Activated gamma-delta T cell (primary cell): ENCODE measurements at places on chromosomes 12 and 14.

DNA sequence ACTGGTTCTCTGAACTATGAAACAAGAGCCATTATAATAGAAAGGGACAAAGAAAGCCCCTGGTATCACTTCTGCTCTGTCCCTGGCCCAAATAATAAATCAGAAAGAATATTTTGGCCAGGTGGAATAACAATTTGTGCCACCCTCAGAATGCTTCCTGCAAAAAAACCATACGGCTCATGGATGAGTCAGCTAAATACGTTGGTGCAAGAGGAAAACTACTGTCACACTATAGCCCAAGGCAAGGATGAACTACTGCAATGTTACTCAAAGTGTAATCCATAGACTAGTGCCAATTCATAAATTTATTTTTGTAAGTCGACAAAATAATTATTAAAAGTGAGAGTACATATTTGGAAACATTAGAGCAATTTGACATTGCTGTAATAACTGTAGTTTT is 68.2 kb downstream of the ANKS1B start:
- no peak for DNase-seq

DNA sequence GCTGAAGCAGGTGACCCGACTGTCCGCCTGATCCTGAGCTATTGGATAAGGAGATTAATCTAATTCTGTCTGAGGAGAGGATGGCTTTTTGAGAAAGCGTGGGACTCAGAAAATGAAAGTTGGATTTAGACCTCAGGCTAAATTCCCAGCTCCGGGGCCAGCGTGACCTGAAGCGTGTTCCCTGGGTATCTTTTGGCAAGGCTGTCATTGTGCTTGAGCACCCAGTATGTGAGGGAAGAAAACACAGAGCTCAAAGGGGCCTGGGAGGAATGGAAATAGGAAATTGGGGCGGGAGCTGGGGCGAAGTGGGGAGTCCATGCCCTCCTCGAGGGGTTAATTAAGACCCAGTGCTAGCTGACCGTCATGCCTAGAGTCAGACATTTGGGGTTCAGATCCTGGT is 17.5 kb upstream of the CCDC63 start:
- no peak for DNase-seq

GRCh38 chr12:110234755-110235154 is 46.3 kb upstream of the ATP2A2 start:
- DNase-seq, result no peak

DNA sequence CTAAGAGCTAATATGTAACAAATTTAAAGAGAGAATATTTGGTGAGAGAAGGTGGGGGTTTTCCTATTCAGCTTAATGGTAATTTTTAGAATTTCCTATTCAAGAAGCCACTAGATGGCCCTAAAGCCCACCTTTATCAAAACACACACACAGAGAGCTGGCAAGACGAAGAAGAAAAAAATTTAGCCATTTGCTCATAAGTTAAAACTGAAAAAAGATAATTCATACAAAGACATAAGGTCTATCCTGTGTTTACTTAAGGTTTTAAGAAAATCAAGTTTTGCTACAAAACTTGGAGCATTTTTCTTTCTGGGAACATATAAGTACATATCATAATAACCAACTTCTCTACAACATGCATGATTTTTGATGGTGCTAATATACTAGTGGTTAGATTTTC is 46.8 kb upstream of the PCED1B start:
- DNase-seq, result no peak

GRCh38 chr12:122862872-122863701 is 27.8 kb downstream of the HIP1R start:
- no peak for DNase-seq

DNA sequence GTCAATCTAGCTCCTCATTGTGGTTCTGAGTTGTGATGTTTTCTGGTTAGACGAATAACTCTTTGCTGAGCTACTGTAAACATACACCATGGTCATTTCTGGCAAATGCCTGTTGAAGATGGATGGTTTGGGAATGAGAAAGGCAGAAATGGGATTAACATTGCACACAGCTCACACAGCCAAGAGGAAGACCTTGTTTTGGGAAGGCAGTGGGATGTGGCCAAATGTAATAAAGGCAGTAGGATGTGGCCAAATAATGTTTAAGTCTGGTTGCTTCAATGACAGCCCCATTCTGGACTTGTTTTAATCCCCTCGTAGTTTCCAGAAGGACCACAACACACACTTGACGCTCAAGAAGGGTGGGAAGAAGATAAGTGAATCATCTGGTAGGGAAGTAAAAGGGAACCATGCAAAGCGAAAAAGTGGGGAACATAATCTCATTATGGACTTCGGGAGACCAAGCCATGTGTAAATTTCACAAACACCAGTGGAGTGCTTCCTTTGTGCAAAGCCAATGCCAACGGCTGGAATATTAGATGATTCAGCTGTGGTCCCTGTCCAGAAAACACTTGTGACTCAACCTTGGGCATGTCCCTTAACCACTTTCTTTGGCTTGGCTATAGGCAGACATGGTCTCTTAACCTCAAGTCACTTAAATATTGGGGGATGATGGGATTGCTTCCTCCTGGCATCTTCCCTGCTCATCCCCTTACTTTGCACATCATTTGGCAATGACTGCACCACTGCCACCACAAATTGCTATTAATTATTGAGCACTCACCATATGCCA is 284.4 kb upstream of the CRY1 start:
- DNase-seq, result no peak

DNA sequence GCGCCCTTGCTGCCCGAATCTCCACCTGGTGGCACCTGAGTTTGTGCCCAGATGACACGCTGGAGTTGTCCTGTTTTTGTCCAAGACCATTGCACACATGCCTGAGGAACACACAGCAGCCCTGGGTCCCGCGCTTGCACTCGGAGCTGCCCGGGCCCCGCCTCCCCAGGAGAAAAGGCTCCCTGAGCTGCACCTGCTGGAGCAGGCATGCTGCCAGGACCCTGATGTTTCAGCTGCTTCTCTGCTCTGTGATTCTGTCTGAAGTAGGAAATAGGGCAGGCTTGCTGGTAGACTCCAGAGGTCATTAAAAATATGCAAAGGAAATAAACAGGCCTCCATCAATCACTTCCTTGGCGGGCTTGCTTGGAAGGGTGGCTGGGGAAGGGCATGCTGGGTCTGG is 271.6 kb downstream of the CACNA1C start:
- DNase-seq, result no peak

DNA sequence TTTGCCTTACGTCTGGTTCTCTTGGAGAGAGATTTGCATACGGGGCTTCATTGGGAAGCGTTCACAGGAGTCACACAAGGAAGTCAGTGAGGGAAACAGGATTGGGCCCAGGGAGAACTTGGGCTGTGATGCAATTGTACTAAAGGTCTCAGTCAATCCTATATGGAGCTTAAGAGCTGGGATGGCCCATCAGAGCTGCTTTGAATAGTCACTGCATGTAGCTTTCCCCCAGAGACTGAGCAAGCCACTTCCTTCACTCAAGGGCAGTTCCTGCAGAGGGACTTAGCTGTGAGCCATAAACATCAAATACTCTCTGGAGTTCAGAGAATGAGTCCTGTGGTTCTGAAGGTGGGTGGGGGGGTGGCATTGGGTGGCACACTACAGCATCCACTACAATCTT is 605.4 kb downstream of the MED13L start:
- no peak for DNase-seq

DNA sequence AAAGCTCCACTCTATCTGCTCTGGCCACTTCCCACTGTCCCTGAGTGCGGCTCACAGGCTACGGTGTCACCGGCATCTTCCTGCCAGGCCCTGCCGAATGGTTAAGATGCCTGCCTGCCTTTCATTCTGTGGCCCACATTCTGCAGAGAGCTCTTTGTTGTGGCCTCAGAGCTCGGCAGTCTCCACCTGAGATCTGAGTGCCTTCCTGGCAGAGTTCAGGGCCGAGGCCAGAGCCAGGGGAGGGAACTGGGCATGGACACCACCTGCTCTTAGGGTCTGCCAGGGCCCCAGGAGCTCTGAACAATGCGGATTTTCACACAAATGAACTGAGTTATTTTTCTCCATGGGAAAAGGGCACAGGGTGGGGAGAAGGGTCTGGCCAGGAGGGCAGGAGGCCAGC is 127.2 kb downstream of the RBM19 start:
- DNase-seq, result no peak

DNA sequence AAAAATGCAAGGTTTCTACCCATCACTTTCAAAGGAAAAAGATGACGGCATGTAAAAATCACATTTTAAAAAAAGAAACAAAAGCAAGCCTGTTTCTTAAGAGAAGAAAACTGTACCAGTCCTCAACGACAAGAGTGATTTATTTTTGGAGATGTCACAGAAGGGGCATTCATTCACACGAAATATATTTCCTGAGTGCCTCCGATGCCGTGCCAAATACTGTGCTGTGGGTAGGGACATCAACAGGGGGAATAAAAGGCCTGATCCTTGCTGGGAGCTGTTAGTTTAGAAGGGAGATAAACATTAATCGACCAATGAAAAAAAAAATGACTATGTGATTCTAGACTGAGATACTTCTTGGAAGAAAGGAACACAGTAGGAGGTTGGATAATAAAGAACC is 297.5 kb upstream of the SOX5 start:
- no peak for DNase-seq

DNA sequence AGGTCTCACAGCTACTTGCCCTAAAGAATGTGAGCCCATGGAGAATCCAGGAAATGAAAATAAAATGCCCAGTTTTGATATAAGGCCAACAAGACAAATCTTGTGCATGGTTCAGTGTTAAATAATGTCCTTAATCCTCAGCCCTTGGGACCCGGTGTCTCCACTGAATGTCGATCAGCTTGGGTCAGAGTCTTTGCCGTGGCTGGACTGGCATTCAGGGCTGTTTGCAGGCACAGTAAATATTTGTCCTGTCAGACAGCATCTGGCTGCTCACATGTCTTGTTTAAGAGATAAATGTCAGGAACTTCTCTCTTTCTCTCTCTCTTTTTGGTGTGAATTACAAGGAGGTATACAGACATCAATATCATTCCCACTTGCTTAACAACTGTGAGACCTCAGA is 452.5 kb downstream of the FUT8 start:
- no peak for DNase-seq

- no peak for DNase-seq
Measured at GRCh38 chr12:20572451-20572850, 122.7 kb upstream of the SLCO1C1 start.

DNA sequence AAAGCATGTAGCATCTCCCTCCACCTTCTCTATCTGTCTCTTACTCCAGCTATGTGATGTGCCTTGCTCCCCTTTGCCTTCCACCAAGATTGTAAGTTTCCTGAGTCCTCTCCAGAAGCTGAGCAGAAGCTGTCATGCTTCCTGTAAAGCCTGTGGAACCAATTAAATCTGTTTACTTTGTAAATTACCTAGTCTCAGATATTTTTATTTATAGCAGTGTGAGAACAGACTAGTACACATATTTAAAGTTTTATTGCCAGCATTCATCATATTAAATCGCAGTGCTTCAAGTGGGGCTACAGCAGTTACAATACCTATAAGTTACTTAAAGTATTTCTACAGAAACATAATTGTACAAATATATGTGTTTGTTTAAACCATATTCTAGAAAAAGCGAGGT is 973.1 kb downstream of the SLC16A7 start:
- no peak for DNase-seq

- DNase-seq, result no peak
Measured at GRCh38 chr14:91744068-91744480, 12.2 kb upstream of the CATSPERB start.

- DNase-seq, result no peak
Measured at GRCh38 chr12:80269803-80270552, 170.6 kb downstream of the OTOGL start.

- DNase-seq, result no peak
Measured at GRCh38 chr12:98149270-98149669, 366.1 kb upstream of the TMPO start.

GRCh38 chr12:56477521-56478225 is 9.3 kb downstream of the SPRYD4 start:
- DNase-seq, result no peak

DNA sequence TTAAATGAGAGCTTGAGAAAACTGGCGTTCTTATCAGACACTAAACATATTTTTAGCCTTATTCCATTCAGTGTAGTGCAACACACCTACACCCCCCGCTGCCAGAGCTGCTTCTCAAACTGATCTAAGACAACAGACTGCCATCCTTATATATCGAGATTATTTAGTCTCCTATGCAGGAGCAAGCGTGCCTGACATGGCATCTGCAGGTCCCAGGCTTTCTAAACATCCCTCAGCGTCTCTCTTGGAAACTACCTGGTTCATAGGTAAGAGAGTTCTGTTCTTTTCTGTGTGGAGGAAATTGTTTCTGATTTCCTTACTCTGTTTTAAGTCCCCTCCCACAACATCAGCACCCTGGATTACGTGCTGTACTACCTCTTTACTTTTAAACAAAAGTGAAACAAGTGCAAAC is 117.1 kb upstream of the PTPRB start:
- DNase-seq, result no peak

- no peak for DNase-seq
Measured at GRCh38 chr14:33352821-33353220, 414.1 kb downstream of the NPAS3 start.

DNA sequence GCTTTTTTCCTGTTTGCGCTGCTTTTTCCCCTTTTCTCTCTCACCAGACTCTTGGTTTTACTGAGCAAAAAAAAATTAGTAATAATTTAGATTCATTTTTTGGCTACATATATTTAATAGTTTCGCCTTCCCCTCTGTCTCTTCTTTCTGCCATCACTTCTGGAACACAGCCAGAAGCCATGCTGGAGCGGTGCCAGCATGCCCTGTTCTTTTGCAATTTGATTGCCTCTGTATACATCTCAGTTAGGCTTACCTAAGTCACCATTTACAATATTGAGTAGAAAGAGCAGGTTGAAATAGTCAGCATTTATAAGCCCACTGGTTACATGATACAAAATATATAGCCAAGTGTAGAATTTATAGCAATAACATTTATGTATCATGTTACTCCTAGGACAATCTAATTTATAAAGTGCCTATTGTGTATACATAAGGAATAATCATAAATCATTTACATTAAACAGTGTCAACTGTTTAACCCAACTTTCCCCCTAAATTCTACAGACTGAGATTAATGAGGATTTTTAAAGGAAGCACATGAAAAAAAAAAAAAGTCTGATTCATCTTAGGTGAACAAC is 413.8 kb upstream of the SOX5 start:
- DNase-seq, result no peak

GRCh38 chr12:132269271-132269968 is 60.0 kb downstream of the GALNT9 start:
- no peak for DNase-seq

DNA sequence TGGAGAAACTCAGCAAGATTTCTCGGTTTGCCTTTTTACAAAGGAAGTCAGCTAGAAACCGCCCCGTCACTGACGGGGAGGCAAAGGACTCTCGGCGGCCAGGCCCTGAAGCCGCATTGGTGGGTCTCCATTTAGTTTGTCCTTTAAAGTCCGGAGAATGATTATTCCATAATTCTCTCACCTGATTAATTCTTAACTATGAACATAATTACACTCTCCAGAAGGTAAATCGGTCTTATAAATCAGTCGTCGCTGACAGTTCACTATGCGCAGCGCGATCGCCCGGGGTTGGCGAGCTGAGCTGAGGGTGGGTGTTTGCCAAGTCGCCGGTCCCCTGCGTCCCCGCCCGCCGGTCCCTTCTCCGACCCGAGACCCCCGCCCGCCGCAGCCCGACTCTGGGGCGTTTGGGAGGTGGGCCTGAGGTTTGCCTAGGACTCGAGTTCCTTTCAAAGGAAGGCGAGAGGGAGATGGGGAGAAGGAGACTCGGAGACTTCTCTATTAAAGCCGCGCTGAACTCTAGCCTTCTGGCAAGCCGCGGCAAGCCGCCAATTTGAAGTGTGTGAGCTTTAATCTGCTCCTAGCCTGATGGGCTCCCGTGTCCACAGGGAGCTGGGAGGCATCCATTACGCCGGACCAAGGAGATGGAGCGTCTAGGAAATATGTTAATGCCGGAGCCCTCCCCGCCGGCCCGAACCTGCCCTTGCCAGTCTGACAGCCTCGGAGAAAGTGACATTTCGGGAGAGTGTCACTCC is 392.9 kb downstream of the NOVA1 start:
- DNase-seq, result peak; percentile 9
